CD8-positive, alpha-beta memory T cell (primary cell): ENCODE measurements at places on chromosomes 2 and 18.

DNA sequence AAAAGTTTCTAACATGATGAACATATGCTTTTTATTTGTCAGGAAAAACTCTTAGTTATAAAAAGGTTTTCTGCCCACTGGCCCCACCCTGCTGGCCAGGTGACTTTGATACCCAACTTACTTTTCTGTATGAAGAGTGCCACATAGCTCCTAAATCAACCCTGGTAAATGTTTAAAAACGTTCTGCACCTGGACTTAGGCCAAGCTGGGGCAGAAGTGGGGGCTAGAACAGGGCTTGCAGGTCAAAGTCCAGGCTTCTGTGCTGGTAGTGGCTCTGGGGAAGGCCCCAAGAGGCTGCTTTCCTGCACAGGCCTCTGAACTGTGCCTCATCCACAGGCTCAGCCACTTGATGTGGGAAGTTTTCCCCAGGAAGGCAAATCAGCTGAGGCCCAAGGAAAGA lies 171.7 kb downstream of the ANKRD30B start:
- DNase-seq = no peak

DNA sequence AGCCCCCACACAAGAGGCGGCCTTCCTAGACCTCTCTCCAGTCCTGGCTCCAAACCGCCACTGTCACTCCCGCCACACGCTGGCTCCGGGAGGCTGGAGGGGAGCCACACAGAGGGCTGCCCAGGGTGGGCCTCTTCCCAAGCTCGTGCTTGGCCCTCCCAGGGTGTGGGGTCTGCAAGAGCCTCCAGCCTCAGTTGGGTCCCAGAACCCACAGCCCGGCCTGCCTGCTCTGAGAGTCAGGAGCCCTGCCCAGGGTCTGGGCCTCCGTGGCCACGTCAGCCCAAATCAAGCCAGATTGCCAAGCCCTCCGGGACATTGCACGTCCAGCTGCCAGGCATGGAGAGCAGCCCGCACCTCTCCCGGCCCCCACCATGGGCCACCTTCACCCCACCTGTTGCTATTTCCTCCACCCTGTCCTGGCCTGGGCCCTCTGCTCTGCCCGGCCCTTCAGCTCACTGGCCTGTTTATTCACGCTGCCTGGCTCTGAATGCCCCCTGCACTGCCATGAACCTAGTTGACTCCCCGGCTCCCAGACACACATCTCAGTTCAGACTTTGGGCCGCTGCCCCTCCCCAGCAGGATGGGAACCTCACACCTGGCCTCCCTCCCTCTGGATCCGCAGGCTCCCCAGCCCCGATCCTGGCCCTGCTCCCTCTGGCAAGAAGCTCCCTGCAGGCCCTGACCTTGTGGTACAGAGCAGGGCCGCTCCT lies 61.0 kb downstream of the BIN1 start:
- no peak for DNase-seq

DNA sequence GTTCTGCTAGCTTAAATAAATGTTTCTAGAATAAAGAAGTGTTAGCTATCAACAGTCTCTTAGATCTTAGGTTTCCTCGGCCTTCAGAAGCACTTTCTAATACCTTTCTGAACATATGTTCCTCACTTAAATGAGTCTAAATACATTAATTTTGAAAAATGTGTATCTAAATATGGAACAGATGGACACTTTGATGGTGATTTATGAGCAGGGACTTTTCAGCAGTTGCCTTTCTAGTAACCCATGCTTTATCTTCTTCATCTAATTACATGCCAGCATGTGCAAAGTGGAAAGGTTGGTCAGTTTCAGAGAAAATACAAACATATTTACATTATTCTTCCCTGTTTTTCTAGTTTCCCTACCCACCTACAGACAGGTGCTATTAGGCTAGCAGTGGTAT lies 797.0 kb upstream of the CHAC2 start:
- no peak for DNase-seq

DNA sequence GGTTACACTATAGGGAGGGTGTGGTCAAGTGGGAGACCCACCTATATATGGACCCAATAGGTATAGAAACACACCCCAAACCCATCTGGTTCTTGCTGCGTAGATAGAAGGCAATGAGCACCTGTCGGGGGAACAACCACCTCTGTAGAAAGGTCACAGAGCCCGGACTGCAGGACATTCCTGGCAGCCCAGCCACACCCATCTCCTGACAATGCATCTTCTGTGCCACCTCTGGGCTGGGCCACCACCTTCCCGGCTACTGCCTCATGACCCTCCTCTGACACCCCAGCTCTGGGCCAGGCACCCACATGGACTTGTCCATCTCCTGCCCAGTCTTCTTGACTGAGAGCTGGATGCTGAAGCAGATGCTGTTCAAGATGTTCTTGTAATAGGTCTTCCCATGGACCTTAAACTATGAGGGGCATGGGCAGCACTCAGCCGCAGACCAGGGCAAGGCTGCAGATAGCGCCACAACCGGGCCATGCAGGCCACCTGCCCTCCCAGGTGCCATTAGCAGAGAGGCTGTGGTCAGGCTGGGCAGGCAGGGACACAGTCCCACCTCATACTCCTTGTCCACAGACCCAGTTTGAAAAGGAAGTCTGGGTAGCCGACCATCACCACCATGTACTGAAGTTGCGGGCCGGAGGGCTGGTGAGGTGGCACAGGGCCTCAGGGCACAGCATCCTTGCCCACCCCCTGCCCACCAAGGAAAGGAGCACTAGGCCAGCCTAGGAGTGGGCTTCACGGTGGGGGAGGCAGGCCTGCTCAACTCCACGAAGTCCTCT lies 9.3 kb downstream of the ALPG start:
- DNase-seq = no peak

GRCh38 chr2:241271706-241272302 lies 43.7 kb downstream of the HDLBP start:
- peak; percentile 46 for DNase-seq

- DNase-seq = no peak
Observed at GRCh38 chr2:220188031-220188430, 560.6 kb downstream of the SLC4A3 start.

DNA sequence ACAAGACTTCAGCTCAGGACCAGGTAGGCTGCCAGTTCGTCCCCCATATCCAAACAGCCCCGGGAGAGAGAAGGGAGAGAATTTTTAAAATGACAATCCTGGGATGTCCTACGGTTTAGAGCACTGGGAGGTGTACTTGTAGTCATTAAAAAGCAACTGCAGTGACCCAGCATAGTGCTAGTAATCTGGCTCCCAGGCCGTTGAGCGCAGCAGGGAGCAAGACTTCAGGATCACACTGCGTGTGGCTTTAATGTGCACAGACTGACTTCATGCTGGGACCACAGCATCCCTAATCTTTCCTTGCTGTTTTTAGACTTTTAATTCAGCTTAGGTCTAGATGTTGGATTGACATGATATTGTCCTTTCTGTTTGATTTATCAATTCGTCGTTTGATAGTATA lies 219.3 kb upstream of the FOSL2 start:
- DNase-seq = no peak

GRCh38 chr2:46241344-46241743 lies 55.9 kb upstream of the EPAS1 start:
- DNase-seq = no peak

- peak; percentile 37 for DNase-seq
Observed at GRCh38 chr2:25341753-25342371, at the start of gene DNMT3A. DNMT3A (minus strand) TSS chr2:25341925; CDS start chr2:25313984, 27,941 bp downstream.

- no peak for DNase-seq
Observed at GRCh38 chr2:235855011-235855410, 313.2 kb downstream of the GBX2 start.

DNA sequence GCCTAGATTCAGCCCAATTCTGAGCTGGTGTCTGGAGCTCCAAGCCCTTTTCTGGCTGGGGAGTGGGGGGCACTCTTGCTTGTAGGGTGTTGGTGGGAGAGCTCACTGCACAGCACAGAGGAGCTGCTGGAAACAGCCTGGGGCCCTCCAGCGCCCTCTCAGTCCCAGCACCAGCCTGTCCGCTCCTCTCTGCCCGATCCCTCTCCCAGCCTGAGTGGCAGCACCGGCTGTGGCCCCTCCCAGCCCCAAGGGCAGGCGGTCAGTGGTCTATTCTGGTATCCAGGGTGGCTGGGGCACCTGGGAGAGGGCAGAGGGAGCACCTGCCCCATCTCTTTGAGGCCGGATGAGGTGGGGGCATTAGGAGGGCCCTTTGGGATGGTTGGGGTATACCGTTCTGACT lies 13.2 kb upstream of the DES start:
- no peak for DNase-seq

DNA sequence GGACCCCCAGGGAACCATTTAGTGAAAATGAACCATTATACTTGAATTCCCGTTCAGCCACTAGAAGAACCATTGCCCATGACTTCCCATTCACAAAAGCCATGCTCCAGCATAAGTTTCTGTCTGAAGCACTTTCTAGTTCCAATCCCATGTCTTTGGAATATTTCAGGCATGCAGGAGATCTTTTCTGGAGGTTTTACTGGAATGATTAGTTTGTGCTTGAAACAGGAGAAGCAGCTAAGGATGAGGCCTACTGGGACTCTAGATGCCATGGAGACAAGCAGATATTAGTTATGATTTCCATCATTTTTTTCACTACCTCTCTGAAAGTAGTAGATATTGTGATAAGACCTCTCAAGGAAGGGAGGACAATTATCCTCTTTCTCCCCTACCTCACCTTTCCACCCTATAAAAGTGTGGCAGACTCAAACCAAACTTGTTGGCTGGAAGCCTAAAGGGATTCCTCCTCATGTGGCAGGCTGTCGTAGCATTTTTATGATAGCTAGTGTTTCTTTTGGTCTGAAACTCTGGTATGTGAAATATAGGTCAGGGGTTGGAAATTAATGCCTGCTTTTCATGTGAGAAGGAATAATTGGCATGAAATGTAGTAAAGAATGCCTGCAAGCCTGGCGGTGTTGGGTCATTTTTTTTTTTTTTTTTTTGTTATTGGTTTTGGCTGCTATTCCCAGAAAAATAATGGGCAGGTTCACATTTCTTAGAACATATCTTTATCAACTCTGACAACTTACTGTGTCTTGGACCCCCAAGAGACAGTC lies 29.3 kb upstream of the MMADHC start:
- DNase-seq = no peak

GRCh38 chr2:136232456-136233172 lies 114.7 kb upstream of the CXCR4 start:
- DNase-seq = no peak

GRCh38 chr2:197108758-197109157 lies 182.3 kb upstream of the PGAP1 start:
- no peak for DNase-seq

- DNase-seq = no peak
Observed at GRCh38 chr2:127047054-127047453, 59.9 kb downstream of the BIN1 start.
